Stimulated activated CD8-positive, alpha-beta memory T cell treated with anti-CD3 and anti-CD28 coated beads, Interleukin-7, amount 100 ng/mL, for 1 hour (primary cell): ENCODE measurements at places on chromosomes 5 and 9.

GRCh38 chr5:9513827-9514226 lies 32.0 kb downstream of the SEMA5A start:
- DNase-seq: no peak

GRCh38 chr9:76463211-76463610 lies 4.2 kb downstream of the GCNT1 start:
- DNase-seq: no peak

- no peak for DNase-seq
These were observed 73.4 kb upstream of the ATG10 start for GRCh38 chr5:81898403-81898802.

DNA sequence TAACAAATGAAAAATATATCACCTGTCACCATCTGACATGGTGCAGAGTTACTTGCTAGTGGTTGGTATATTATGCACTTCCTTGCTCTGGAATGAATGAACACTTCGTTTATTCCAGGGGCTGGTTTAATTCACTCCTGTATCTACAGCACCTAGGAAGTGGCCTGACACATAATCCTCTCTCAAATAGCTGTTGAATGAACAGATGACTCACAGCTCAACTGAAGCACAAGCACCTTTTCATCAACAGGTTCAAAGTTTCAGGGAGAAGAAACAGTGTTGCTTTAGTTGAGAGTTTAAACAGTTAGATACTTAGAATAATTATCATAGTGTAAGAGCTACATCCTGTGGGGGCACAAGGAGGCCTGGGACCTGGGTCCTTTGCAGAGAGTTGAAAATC lies 135.0 kb upstream of the DAP start:
- no peak for DNase-seq

GRCh38 chr9:93646640-93647178 lies 70.3 kb downstream of the PHF2 start:
- no peak for DNase-seq

- no peak for DNase-seq
These were observed 449.4 kb upstream of the CDH10 start for GRCh38 chr5:25094219-25094618.

GRCh38 chr5:62149879-62150278 lies 156.1 kb upstream of the KIF2A start:
- no peak for DNase-seq

GRCh38 chr9:4997196-4997595 lies 12.1 kb downstream of the JAK2 start:
- DNase-seq: no peak

DNA sequence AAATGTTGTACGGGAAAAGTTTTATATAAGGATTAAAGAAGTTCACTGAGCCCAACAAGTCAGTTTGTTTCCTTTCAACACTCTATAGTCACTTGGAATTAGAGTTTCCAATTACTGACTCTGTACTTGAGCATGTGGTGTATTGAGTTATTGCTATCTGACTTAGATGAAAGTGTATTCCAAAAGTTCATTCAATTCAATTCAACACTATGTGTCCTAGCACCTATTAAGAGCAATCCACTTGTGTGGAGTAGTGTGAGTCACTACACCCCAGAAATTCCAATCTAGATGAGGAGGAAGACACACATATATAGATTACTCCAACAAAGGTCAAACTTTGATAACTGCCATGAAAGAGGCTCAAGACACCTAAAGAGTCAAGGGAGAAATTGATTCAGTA lies 98.2 kb upstream of the SLCO6A1 start:
- DNase-seq: no peak

- no peak for DNase-seq
These were observed 11.2 kb upstream of the MARCHF3 start for GRCh38 chr5:127041571-127041970.

DNA sequence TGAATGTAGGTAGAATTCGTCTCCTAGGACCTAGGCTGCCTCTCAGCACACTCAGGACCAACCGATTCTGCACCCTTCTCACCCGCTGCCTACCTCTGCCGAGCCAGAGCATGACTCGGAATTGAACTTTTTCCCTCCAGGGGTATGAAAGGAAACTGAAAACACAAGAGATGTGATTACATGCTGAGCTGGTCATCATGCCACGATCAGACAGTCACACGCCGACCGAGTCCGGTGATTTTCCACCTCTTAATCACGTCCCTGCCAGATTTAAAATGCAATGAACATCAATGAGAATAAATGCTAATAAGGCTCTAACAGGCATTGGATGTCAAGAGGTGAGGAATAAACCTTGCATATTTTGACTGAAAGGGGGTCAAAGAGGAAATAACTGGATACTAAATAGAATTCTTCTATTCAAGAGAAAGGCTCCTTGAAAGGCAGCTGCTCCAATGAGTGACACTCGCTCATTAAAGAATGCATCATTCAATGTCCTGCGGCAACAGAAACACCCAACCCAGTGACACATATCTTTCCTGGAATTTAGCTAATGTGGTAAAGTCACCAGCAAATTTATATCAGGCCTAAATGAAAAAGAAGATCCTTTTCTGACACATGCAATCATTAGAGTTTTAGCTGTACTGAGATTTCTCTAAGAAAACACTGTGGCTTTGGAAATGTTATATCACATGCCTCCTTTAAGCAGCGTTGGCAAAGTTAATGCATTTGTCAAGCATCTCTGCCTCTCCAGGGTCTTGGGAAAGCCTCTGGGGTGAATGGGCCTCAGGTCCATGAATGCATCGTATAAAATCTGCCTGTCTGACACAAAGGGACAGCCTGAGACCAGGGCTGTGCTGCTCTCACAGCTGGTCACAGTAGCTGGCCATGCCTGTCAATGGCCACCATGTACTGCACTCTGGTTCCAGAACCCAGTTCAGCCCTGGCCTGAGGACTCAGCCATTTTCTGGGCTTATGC lies 128.7 kb downstream of the SPOCK1 start:
- no peak for DNase-seq

DNA sequence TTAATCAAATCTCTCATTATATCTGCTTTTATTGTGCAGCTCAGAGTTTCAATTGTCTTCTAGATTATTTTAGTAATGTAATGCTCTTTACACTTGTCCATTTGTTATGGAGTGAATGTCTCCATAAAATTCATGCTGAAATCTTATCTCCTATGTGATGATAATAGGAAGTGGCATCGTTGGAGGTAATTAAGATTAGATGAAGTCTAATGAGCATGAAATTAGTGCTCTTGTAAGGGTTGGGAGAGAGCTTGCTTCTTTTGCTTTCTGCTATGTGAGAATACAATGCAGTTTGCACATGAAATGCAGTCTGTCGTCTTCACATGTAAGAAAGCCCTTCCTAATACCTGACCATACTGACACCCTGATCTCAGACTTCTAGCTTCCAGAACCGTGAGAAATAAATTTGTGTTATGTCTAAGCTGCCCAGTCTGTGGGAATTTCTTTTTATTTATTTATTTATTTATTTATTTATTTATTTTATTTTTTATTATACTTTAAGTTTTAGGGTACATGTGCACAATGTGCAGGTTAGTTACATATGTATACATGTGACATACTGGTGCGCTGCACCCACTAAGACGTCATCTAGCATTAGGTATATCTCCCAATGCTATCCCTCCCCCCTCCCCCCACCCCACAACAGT lies 1399.2 kb upstream of the CDH6 start:
- DNase-seq: no peak
